ENCODE measurements at places on chromosomes 5 and 9.

- no peak for DNase-seq
These were observed 91.9 kb upstream of the PAPPA start for GRCh38 chr9:116061546-116062205.

DNA sequence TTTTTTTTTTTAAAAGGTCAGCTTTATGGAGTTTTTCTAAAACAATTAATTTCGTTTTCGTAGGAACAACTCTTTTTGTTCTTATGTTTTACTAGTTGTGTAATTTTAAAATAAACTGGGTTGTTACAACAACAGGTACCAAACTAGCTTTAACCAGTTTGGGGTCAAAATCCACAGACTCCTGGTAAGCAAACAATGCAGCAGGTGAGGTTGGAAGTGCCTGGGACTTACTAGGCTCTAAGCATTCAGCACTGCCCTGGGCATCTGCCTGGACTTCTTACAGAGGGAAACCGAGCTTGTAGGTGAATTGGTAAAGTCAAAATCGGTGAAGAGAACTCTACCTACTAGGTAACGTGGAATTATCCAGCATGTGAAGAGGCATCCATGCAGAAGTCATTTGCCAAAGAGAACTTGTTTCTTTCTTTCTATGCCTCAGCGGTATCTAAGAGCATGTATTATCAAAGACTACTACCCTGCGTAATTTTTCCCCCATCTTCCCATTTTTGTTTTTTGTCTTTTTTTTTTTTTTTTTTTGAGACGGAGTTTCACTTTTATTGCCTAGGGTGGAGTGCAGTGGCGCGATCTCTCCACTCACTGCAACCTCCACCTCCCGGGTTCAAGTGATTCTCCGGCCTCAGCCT is 145.4 kb downstream of the KCTD16 start:
- DNase-seq: no peak

DNA sequence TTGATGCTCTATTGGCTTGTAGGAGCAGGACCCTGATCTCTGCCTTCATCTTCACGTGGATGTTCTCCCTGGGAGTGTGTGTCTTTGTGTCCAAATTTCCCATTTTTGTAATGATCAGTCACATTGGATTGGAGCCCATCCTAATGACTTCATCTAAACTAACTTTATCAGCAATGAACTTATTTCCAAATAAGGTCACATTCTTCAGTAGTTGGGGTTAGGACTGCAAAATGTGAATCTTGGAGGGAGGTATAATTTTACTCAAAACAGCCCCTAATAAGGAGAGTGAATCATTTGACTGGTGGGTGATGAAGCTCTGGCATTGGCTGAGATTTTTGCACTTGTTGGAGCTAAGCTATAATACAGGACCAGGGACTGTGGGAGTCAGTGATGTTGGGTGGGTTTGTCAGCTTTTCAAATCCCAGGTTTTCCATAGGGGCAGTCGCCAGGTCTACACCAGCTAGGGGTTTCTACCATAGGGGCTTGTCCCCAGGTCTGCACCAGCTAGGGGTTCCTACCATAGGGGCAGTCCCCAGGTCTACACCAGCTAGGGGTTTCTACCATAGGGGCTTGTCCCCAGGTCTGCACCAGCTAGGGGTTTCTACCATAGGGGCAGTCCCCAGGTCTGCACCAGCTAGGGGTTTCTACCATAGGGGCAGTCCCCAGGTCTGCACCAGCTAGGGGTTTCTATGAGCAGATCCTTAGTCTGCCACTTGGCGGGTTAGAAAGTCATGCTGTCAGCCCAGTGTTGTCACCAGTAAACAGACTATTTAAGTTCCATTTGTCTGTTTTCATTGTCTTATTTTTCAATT is 382.6 kb upstream of the DAP start:
- no peak for DNase-seq

GRCh38 chr9:91221332-91221731 is 140.4 kb downstream of the AUH start:
- DNase-seq: no peak

DNA sequence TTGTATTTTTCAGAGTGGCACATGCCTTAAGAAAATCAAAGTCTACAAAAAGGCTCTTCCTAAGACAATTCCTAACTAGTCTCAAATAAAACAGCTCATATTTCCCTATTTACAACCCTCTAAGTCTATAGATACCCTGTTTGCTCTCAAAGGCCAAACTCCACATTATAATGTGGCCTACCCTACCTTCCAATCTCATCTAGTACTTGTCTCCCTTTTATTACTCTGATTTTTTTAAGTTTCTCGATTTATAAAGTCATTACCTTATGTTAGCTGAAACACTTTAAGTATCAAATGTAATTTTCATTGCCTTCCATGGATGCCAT is 19.4 kb downstream of the KIAA1191 start:
- DNase-seq: no peak

GRCh38 chr5:141765896-141766551 is 84.0 kb upstream of the ARAP3 start:
- no peak for DNase-seq

DNA sequence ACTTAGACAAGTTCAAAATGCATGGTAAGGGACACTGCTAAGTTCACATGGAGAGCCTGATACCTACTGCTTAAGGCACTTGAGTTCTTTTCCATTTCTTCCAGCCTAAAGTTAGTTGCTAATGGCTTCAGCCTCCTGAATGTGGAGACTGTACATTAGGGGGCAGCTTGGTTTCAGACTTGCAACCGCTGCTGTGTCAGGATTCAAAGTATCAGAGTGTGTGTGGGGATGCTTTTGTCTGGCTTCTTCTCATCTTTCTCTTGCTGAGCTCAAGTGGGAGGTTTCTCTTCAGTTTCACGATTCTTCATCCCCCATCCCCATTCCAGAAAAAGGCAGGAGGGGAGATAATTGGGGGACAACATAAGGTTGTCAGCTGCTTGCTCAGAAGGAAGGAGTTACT is 49.4 kb downstream of the ATP10B start:
- DNase-seq: peak; percentile 21

DNA sequence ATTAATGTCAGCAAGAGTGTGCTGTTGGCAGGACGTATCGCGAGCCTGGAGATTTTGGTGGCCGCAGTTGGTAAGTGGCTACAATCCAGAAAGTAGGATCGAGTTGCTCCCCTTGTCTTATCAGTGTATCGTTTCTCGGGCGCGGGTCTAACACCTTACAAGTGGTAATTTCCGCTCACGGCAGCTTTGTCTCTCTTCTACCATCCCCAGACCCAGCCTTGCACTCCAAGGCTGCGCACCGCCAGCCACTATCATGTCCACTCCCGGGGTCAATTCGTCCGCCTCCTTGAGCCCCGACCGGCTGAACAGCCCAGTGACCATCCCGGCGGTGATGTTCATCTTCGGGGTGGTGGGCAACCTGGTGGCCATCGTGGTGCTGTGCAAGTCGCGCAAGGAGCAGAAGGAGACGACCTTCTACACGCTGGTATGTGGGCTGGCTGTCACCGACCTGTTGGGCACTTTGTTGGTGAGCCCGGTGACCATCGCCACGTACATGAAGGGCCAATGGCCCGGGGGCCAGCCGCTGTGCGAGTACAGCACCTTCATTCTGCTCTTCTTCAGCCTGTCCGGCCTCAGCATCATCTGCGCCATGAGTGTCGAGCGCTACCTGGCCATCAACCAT is 1.1 kb downstream of the PTGER4 start:
- DNase-seq: no peak

- no peak for DNase-seq
These were observed 11.2 kb downstream of the CDHR2 start for GRCh38 chr5:176560364-176560763.

- no peak for DNase-seq
These were observed 4.7 kb upstream of the ZNF131 start for GRCh38 chr5:43115968-43116367.

GRCh38 chr9:123354806-123355508 is 1.0 kb upstream of the CRB2 start:
- DNase-seq: no peak

DNA sequence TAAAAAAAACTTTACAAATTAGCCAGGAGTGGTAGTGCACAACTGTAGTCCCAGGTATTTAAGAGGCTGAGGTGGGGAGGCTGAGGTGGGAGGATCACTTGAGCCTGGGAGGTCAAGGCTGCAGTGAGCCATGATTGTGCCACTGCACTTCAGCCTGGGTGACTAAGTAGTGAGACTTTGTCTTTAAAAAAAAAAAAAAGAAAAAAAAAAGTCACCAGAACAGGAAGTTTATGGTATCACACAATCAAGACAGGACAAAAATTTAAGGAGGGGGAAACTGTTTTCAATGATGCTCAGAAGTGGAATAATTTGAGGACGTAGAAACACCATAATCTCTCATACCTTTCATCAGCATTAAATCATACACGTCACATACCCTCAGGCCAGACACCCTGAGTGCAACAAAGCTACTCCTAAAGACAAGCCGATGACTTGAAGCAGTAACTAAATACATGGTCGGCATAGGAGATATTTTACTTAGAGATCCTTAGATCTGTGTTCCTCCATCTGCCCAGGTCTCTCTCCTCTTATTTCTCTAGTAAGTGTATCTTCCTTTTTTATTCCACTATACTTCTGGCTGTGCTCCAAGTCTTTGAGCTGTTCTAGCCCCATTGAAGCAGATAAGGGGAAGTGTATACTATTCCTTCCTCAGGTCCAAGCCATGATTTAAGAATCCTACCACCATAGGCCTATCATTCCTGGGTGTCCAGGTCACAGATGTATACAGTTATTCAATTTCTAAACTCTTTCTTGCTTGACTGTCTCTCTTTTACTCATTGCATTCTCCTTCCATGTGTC is 91.3 kb upstream of the APC start:
- DNase-seq: no peak

DNA sequence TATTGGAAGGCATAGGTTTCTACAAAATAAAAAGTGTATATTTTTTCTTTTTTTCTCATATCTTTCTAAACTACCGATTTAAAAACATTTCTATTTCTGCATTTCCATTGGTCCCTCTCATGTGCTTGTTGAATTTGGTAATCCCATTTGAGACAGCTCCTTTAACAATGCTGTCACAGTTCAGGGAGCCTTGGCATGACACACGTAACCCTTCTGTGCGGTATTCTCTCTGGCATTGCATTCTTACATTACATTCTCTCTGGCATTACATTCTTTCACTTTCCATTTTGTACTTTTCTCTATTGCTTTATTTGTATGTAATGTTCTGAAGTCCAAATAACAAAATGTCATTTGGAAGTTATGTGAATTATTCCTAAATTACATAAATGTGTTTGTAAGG is 150.7 kb upstream of the RASGRF2 start:
- no peak for DNase-seq
